ENCODE measurements at places on chromosomes 11 and 22. TPM values are rescaled to one million over a fixed set of nuclear protein-coding genes. Genes with fewer than 3 reads are reported as not detected.
A peak's percentile ranks its signal among the peaks of the same experiment; 100 is the strongest.

GRCh38 chr22:30857791-30858190 is 110.8 kb downstream of the MORC2 start:
- H3K27ac ChIP-seq: no peak overlapping the region
- H3K27me3 ChIP-seq: no peaks in the 10 kb centered on the region
- no peaks in the 10 kb centered on the region for H3K36me3 ChIP-seq
- H3K4me3 ChIP-seq: no peak overlapping the region
- DNase-seq: no peak
- no peaks in the 10 kb centered on the region for H3K4me1 ChIP-seq

- H3K4me1 ChIP-seq: peaks cover 69% of the 10 kb centered on the region
- no peaks in the 10 kb centered on the region for H3K27me3 ChIP-seq
- H3K4me3 ChIP-seq: peak overlapping the region; percentile 96
- peak; percentile 72 for DNase-seq
These were observed 19.4 kb upstream of the MALAT1 start for GRCh38 chr11:65479184-65480145.

- no peaks in the 10 kb centered on the region for H3K27me3 ChIP-seq
- no peak overlapping the region for H3K4me3 ChIP-seq
- no peaks in the 10 kb centered on the region for H3K4me1 ChIP-seq
- no peak for DNase-seq
- H3K27ac ChIP-seq: no peak overlapping the region
These were observed 74.9 kb upstream of the LRRC4C start for GRCh38 chr11:41534391-41534790.

DNA sequence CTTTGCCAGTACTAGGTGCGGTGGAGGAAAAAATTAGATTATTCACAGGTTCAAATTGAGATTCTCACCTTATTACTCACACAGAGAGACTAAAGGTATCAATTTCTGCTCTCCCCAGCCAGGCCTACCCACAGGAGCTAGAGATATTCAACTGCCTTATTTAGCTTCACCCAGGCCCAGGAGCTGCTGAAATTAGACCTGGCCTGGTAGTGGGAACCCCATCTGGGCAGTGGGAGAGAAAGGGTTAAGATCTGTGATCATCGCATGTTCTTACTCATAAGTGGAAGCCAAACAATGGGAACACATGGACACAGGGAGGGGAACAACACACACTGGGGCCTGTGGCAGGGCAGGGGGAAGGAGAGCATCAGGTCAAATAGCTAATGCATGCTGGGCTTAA is 20.9 kb upstream of the MICAL2 start:
- H3K27me3 ChIP-seq: no peaks in the 10 kb centered on the region
- H3K27ac ChIP-seq: peak overlapping the region; percentile 99
- peaks cover 52% of the 10 kb centered on the region for H3K4me1 ChIP-seq

DNA sequence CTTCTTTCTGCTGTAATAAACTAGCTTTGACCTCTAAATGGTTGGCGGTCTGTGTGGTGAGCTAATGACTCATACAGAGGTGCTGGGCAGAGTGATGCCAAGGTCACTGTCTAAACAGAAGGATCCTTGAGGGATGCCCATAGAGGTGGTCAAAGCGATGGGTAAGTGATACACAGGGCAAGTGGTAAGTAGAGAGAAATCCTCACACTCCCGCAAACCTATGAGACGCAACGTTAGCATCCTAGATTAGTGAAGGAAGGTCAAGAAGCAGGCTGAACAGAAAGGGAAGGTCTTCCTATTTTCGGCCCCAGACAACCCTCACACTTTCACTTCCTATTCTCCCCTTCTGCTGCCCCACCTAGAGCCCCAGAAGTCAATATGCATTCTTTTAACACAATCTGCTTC is 65.6 kb upstream of the SESN3 start:
- no peaks in the 10 kb centered on the region for H3K36me3 ChIP-seq
- H3K4me3 ChIP-seq: no peak overlapping the region
- no peak for DNase-seq
- H3K27ac ChIP-seq: no peak overlapping the region
- no peaks in the 10 kb centered on the region for H3K4me1 ChIP-seq

DNA sequence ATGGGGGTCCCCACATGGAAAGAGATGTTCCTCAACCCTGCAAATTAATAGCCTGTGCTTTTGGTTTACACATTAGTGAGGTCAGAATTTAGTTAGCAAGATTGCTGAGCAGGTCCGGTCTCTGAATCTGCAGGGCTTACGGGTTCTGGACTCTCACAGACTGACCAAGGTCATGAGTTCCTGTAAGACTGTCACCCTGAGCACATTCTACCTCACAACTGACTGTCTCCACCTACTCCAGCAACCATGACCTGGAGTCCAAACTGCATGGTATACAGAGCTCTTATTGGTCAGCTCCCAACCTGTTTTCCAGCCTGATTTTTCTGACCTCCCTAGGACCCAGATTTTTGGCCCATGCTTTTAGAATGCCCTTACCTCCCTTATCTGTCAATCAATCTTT is 28.2 kb downstream of the DKK3 start:
- no peaks in the 10 kb centered on the region for H3K36me3 ChIP-seq
- peak overlapping the region; percentile 96 for H3K27ac ChIP-seq
- H3K4me1 ChIP-seq: peaks cover 60% of the 10 kb centered on the region
- no peaks in the 10 kb centered on the region for H3K27me3 ChIP-seq
- H3K4me3 ChIP-seq: no peak overlapping the region
- no peak for DNase-seq

DNA sequence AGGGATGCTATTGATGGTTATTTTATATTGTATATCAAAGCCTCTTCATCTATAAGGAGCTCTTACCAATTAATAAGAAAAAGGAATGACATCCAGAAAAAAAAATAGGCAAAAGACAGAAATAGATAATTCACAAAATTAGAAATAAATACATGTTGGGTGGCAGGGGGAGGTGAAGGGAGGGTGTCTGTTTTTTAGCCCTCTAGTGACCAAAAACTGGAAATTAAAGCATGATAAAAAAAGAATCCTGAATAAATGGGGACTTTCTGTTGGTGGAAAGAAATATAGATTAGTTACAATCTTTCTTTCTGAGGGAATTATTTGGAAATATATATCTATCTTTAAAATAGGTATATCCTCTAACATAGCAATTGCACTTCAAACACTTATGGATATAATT is 42.0 kb upstream of the TTC36 start:
- H3K36me3 ChIP-seq: peaks cover 54% of the 10 kb centered on the region
- no peak for DNase-seq
- no peaks in the 10 kb centered on the region for H3K27me3 ChIP-seq
- H3K4me3 ChIP-seq: no peak overlapping the region
- no peak overlapping the region for H3K27ac ChIP-seq

DNA sequence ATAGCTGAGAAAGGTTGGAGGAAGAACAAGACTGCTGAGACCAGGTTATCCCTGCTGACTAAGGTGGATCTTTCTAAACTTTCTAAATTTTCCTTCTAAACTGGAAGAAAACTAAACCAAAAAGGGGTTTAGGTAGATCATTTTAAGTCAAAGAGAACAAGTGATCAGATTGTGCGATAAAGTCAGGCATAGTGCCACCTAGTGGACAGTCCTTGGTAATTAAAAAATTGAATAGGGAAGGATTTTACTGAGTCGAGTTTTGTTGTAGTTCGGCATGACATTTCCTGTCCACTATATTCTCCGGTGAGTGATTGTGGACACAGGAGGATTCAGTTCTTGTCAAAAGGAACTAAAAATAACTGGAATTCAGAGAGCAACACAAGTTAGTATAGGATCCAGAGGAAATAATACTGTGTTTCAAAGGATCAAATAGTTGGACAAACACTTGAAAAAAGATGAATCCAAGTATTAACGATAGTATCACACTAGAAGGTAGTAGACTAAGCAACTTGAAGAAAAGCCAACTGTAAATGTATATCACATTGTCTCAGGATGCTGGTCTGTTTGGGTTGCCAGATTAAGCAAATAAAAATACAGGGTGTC is 1236.4 kb downstream of the FAM181B start:
- no peak overlapping the region for H3K27ac ChIP-seq
- H3K27me3 ChIP-seq: no peaks in the 10 kb centered on the region
- no peak overlapping the region for H3K4me3 ChIP-seq
- no peak for DNase-seq

DNA sequence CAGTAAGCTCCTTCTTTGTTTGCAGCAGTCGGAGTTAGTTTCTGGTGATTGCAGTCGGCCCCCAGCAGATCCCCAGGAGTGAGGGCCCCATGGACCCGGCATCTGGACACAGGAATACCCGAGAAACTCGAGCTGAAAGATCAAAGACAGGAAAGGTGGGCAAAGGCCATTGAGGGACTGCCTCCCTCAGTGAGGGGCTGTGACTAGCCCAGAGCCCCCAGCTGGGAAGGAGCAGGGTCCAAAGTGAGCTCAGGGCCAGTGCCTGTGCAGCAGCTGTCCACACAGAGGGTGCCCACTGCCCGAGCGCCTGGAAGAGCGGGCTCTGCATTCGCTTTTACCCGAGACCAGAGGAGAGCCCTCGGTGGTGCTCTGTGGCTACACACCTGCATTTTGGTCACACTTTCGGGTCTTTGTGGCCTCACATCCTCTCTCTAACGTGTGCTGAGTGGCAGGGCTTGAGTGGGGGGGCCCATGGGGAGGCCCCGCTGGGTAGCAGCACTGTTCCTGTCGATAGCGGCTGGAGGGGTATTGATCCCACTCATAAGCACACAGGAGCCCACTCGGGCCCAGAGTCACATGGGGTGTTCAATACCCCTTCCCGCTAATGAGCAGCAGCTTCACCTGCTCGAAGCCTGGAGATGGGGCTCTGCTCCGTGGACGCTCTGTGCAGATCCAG is 532.9 kb downstream of the TBC1D22A start:
- H3K4me3 ChIP-seq: no peak overlapping the region
- H3K4me1 ChIP-seq: peaks cover 27% of the 10 kb centered on the region
- H3K36me3 ChIP-seq: no peaks in the 10 kb centered on the region
- no peak overlapping the region for H3K27ac ChIP-seq

DNA sequence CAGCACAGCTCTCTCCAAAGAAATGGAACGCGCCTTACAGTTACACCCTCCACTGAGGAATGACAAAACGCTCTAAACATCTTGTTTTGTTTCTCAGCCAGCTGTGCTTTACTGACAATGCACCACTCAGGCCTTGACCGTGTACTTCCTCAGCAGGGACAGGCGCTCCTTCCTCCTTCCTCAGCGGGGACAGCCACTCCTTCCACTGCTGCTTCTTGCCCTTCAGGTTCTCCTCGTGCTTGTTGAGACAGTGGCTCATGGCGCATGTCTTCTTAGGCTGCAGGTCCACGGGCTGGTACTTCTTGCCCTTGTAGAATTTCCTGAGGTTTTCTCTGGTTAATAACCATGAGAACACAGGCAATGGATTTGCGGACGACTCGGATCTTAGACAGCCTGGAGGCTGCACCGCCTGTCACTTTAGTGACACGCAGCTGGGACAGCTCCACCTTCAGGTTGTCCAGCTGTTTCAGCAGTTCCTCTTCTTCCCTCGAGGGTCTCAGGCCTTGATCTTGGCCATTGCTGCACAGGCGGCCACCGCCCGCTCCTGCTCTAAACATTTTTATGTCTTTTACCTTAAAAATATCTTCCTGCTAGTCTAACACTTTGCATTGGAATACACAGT is 613.8 kb downstream of the BRD1 start:
- no peaks in the 10 kb centered on the region for H3K4me1 ChIP-seq
- no peak for DNase-seq
- no peak overlapping the region for H3K27ac ChIP-seq

DNA sequence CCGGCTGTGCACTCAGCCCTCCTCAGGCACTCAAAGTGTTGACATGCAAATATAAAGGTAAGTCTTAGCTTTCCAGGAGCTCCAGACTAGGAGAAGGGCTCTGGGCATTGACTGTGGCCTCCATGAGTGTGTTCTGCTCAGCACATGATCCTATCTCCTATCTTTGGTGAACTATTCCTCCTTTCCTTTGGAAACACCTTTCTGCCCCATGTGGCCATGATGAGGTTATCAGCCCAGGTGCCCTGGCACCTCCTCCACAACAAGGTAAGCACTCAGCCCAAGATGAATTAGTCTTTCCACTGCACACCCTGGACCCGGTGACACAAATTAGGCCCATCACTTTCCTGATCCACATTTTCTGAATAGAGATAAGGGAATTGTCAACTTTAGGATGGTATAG is 37.9 kb upstream of the LMO1 start:
- no peaks in the 10 kb centered on the region for H3K27me3 ChIP-seq
- H3K27ac ChIP-seq: no peak overlapping the region
- no peak for DNase-seq

- no peak overlapping the region for H3K27ac ChIP-seq
- H3K4me1 ChIP-seq: no peaks in the 10 kb centered on the region
- no peaks in the 10 kb centered on the region for H3K27me3 ChIP-seq
- no peak for DNase-seq
- H3K36me3 ChIP-seq: no peaks in the 10 kb centered on the region
- no peak overlapping the region for H3K4me3 ChIP-seq
These were observed 173.3 kb downstream of the CADM1 start for GRCh38 chr11:115330684-115331482.

DNA sequence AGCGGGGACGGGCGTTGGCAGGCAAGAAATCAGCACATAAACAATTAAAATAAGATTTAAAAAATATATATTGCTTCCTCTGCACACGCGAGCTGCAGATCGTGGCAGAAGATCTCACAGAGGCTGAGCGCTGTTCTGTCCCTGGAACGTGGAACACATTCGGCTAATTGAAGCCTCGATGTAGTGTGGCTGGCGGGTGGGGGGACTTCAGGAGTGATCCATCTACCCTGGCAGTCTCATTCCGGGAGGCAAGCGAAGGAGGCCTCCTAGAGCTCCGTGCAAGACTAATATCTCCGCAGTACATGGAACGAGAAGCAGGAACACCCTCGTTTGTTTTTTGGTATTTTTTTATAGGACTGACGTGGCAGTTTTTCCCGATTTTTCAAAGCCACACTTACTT is 402.4 kb downstream of the MN1 start:
- no peaks in the 10 kb centered on the region for H3K4me1 ChIP-seq
- H3K27ac ChIP-seq: no peak overlapping the region
- no peaks in the 10 kb centered on the region for H3K36me3 ChIP-seq
- H3K27me3 ChIP-seq: no peaks in the 10 kb centered on the region

GRCh38 chr11:4008116-4008515 is 86.5 kb upstream of the RRM1 start:
- no peaks in the 10 kb centered on the region for H3K27me3 ChIP-seq

GRCh38 chr22:29254286-29254660 is 13.5 kb downstream of the RHBDD3 start:
- H3K4me1 ChIP-seq: no peaks in the 10 kb centered on the region
- no peak for DNase-seq
- H3K4me3 ChIP-seq: no peak overlapping the region
- no peak overlapping the region for H3K27ac ChIP-seq
- no peaks in the 10 kb centered on the region for H3K27me3 ChIP-seq
- no peaks in the 10 kb centered on the region for H3K36me3 ChIP-seq

GRCh38 chr22:28670756-28671155 is 8.9 kb downstream of the TTC28 start:
- DNase-seq: no peak
- H3K27ac ChIP-seq: no peak overlapping the region
- no peaks in the 10 kb centered on the region for H3K27me3 ChIP-seq
- H3K36me3 ChIP-seq: no peaks in the 10 kb centered on the region

SPINDOC gene
- 14.8 TPM for total RNA-seq

PNPLA5 gene
- not detected for total RNA-seq

KCNK7 gene
- not detected for total RNA-seq

SEC14L2 gene
- total RNA-seq: 18.3 TPM

NFAM1 gene
- total RNA-seq: 4.1 TPM

TRMU gene
- total RNA-seq: 45.4 TPM

HBD gene
- total RNA-seq: not detected

BUD13 gene
- 12.5 TPM for total RNA-seq

P4HA3 gene
- 4.4 TPM for total RNA-seq

RIMBP3C gene
- total RNA-seq: 0.14 TPM
